ENCODE measurements at places on chromosomes 3 and 15. TPM values are rescaled to one million over a fixed set of nuclear protein-coding genes. Genes with fewer than 3 reads are reported as not detected.

GRCh38 chr15:64110950-64111678 lies 15.3 kb downstream of the SNX1 start:
- DNase-seq, result no peak

The HHLA2 gene
- not detected for polyA plus RNA-seq

- no peak for DNase-seq
Measured at GRCh38 chr15:34783431-34783830, 11.9 kb downstream of the ACTC1 start.

DNA sequence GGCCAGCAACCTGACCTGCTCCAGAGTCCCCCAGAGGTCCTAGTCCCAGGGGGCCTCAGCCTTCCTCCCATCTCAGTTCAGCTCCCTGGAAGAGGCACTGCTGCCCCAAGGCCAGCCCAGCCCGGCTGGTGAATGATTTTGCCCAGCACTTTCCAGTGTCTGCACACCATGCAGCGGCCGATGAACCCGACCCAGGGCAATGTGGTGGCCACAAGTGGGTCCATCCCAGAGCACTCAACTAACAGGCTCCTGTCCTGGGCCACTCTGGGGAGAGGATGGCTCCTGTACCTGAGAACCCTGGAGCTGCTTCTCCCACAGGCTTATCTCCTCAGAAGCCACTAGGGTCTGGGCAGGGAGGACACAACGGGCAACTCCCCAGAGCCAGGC lies 39.2 kb downstream of the PTPN23 start:
- no peak for DNase-seq

The ADAM10 gene
- 74.5 TPM for polyA plus RNA-seq

- DNase-seq, result no peak
Measured at GRCh38 chr3:194014756-194015155, 121.2 kb upstream of the HES1 start.

The FBN1 gene
- 180 TPM for polyA plus RNA-seq

DNA sequence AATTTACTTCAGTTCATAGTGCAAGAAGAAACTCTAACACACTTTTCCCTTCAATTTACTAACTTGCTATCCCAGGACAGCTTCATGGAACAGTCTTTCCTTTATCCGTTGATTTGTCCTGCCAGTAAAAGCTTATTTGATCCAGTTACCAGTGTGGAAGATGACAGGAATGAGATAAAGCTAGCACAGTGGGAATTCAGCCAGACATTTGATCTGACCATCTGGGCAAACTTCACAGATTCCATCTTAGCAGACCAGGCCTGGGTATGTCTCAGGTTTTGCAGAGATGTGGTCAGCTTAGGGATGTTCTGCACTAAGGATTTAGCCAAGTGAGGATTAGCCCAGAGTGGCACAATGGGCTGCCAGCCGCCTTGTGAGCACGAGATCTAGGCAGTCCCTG lies 19.7 kb downstream of the CEMIP start:
- no peak for DNase-seq

DNA sequence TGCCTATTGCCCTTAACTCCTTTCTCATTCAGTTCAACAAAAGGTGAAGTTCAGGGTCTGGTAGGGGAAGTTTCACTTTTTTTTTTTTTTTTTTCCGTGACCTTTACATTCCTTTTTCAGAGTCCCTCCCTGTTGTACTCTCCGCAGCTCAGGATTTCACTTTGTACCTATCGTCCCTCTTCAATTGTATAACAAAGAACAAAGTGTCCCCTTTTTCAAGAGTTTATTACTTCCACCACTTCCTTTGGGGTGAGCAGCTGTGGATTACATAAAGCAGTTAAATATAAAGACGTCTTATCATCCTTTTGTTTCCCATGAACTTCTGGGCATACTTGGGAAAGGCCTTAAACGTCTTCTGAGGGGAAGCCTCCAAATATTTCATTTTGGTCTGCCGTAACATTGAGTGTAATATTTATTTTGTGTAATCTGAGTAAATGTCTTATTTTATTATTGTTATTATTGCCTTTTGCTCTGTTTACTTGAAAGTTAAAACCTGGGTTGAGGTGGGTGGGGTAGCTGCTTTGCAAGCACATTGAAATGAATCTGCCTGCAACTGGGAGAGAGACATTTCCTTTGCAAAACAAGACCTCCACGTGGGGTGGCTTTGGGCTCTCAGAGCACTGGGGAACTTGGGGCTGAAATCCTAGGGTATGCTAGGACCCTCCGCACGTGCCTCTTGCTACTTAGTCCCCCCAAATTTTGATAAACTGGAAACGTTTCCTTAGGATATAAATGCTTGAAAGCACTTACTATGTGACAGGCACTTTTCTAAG lies 169.4 kb downstream of the MCTP2 start:
- no peak for DNase-seq

The ZNF35 gene
- 6.2 TPM for polyA plus RNA-seq

DNA sequence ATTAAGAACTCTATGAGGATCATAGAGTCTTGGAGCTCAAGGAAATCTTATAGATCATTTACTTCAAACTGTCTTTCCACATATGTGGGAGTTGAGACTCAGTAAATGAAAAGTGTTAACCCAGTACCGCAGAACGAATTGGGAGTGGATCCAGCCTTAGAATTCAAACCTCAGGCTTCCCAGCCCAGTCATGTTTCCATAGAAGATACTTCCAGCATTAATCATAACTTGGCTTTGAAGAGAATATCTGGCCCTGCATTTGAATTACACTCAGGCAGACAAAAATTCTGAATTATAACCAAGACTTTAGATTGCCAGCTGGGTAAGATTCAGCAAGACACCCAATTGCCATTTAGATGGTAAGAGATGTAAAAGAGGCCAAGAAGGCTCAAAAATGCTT lies 972.0 kb downstream of the TUSC7 start:
- peak; percentile 11 for DNase-seq

DNA sequence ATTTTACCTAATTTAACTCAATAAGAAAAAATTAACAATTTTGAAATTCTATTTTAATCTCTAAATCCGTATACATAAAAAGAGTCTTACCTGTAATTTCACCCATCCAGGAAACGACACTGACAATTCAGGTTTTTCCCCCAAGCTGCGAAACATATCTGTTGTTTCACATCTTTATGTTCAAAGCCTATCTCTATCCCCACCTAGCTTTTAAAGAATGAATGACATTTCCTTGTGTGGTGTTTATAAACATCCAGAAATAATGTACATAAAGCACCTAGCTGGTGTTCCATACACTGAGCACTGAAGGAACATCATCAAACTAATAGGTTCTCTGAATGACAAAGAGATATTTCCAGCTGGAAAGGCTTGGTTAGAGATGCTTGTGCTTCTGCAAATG lies 867.8 kb downstream of the SQOR start:
- DNase-seq, result no peak

DNA sequence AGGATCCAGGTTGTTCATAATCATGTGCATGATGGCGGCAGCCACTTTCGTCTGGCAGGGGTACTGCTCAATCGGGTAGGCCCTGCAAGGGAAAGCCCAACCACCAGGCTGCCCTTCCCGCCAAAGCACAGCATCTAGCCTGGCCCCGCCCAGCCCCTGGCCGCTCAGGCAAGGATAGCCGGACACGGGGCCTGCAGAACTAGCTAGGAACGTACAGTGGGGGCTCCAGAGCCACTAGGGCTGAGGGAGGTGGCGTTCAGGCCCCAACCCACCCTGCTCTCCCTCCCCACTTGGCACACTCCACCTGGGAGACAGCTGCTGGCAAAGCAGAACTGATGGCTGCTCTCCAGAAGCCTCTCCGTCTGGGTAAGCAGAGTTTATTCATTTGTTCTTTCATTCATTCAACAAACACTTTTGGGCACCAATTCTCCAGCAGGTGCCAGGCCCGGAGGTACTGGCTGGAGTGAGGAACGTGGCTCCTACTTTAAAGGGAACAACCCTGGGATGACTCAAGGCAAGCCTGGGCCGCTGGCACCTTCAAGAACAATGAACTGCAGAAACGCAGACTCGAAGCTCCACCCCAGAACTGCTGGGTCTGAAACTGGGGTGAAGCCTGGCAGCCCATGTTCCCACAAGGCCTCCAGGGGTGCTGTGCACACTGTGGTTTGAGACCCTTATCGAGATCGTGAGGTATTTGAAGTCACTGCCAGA lies 7.8 kb downstream of the UROC1 start:
- no peak for DNase-seq

- DNase-seq, result no peak
Measured at GRCh38 chr3:66538390-66538789, 37.6 kb upstream of the LRIG1 start.

The CXCR6 gene
- polyA plus RNA-seq, result 0.45 TPM

GRCh38 chr3:108295421-108296175 lies 750 bp upstream of the HHLA2 start:
- DNase-seq, result no peak

GRCh38 chr3:143565951-143566350 lies 282.3 kb downstream of the SLC9A9 start:
- no peak for DNase-seq

The ZNF660 gene
- 5.7 TPM for polyA plus RNA-seq

DNA sequence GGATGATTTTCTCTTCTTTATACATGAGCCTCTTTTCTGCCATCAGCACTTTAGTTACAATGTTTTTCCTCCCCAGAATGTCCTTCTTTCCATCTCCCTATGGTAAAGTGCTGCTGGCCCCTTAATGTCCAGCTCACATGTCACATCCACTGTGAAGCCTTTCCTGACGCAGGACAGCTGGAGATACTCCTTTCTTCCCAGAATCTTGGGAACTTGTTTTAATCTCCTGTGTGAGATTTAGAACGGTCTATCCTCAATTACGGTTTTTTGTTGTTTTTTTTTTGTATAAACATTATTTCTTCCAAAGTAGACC lies 147.7 kb upstream of the TSC22D2 start:
- no peak for DNase-seq

DNA sequence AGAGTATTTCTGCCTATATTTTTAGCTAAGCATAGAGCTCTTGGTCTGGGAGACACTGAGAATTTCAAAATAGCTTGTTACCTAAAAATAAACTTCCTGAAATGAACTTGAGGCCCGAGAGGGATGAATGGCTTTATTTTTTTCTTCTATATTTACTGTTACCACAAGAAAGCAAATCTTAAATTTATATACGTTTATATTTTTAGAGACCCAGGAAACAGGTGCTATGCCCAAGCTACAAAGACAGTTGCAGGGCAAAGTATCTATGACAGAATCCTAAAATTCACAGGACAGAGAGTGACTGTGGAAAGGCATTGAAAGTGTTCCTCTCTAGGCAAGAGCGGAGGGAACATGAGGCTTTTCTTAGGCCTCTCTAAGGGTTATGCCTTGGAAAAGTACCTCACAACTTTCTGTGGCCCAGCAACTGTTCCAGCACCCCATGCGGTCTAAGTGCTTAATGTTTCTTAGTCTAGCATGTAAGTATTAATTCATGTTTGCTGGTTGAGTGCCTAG lies 36.5 kb downstream of the TGFBR2 start:
- DNase-seq, result no peak

GRCh38 chr3:175355801-175356335 lies 496.7 kb downstream of the NAALADL2 start:
- no peak for DNase-seq

DNA sequence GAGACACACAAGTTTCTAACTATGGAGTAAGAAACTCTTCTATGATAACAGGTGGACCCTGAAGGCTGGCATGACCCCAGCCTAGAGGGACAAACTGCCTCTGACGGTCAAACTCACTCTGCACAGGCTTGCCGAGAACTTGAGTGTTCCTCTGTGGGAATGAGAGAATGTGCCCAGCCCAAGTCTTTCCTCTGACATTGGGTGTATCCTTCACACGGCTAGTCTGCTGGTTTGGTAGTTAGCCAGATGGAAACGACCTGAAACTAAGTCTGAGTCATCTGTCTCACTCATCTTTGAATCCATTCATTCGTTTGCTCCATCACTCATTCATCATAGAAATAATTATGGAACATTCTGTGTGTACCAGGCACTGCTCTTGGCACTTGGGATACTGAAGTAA lies 198.4 kb downstream of the ATP10A start:
- no peak for DNase-seq

GRCh38 chr15:83850015-83850414 lies 196.1 kb downstream of the ADAMTSL3 start:
- DNase-seq, result no peak

GRCh38 chr15:76979331-76979925 lies 15.5 kb upstream of the PSTPIP1 start:
- no peak for DNase-seq

The CNTN3 gene
- 7.2 TPM for polyA plus RNA-seq

DNA sequence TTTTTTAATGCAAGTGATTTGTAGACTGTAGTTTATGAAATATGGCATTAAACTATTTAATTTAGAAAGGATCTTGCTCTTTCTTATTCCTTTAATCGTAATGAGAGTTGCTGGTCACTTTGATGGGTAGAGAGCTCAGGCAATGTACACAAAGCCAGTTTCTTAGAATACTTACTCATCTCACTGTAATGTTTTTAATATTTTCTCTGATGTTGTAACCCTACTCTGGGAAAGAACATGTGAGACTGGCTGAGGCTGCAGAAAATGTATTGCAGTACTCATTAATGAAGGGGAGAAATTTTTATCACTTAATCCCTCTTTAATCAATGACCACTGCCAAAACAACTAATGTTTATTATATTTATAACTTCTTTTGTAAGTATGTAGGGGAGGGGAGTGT lies 479.4 kb upstream of the KCNMB2 start:
- DNase-seq, result no peak

DNA sequence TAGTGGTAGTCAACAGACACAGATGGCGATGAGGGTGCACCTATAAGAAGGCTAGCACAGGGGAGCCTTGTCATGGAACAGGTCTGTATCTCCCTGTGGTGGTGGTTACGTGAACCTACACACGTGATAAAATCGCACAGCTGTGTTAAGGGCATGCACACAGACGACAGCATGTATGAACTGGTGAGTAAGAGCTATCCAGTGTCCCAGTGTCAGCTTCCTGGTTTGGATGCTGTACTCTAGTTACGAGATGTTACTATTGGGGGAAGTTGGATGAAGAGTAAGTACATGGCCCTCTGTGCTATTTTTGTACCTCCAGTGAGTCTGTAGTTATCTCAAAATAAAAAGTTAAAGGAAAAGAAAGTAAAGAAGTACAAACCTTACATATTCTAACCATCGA lies 38.2 kb downstream of the MTMR10 start:
- DNase-seq, result no peak

The PLAAT1 gene
- polyA plus RNA-seq, result 21.1 TPM

DNA sequence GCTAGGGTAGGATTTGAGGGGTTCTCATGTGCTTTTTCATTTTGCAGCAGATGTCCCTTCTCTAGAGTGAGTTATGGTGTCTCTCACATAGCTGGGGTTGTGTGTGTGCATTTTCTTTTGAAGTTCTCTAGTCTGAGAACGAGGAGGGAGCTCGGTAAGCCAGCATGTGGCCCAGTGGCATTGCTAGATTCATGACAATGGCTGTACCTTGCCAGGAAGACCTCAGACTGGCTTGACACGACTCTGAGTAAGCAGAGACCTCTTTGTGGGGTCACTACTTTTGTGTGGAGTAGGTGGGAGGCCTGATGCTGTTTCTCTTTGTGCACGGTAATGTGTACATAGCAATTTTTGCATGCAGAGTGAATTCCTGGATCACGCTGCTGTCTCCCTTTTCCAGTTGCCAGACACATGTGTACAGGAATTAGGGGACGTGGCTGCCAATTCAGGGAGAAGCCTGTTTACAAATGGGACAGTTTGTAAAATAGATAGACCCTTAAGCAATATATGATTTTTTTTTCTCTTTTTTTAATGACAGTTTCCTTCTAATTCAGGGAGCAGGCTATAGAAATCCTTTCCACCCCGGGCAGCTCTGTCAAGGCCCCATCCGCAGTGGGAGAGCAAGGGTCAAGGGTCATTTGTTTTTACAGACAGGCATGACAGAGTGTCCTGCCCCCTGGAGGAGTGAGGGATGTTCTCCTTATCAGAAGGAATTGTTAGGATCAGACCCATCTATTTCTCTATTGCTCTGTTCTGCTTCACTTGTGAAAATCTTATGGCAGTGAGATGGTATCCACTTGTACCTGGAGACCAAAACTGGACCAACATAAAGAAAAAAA lies 4.6 kb downstream of the CACNA1D start:
- no peak for DNase-seq

- peak; percentile 47 for DNase-seq
Measured at GRCh38 chr3:114454551-114455251, 160.9 kb downstream of the TIGIT start.

All from hindlimb muscle (tissue), 1 donor.